ENCODE measurements at places on chromosomes 7 and 10.

GRCh38 chr7:55558962-55559920, 13.1 kb downstream of the VOPP1 start:
- no peak for DNase-seq

GRCh38 chr10:73902351-73902750, 8.6 kb upstream of the PLAU start:
- no peak for DNase-seq

DNA sequence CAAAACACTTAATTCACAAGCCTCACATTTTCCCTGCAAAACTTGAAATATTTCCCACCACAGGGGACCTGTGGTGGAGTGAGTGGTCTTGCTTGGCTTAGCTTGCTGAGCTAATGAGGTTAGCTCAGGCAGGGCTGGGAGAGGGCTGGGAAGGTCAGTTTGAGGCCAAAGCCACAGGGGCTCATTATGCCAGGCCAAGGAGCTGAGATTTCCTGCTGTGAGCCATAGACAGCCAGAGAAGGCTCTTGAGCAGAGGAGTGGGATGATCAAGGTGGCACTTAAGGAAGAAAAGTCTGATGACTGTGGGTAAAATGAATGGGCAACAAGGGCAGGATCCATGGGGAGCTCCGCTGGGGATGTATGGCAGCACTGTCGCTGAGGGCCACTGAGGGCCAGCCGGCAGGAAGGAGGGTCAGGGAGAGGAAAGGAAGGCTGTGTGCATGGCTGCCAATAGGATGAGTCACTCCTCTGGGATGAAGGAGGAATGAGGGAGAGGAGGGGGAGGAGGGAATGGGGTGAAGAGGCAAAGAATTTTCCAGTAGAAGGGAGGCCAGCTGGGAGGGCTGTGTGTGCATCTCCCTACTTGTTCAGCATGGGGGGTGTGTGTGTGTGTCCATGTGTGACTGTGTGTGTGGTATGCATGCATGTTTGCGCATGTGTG, 18.7 kb upstream of the ZNF488 start:
- peak; percentile 69 for DNase-seq

GRCh38 chr10:77671594-77672252, 34.1 kb upstream of the KCNMA1 start:
- DNase-seq, result no peak

DNA sequence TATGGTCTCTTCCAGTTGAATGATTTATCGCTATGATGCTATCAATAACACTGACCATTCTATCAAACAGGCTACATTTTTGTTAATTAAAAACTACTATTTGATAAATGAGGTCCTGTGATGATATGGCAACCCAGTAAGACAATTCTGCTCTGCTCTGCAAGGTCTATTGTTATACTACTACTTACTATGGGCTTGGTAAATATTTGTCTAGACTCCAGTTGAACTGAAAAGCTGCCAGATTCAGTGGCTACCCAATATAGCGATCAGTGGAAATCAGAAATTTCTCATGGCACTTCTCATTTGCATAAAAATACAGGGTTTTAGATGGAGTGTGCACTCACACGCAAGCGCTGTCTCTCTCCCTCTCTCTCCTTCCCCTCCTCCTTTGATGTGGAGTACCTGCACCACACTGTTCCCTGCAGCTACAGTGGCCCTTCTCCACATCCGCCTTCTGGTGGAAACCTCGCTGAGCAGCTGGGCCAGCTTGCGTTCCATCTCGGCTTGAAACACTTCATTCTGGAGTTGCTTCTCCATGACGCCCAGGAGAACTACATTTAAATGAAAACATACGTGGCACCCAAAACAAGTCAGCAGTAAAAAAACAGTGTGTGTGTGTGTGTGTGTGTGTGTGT, 77.9 kb downstream of the KIAA1549 start:
- DNase-seq, result no peak

DNA sequence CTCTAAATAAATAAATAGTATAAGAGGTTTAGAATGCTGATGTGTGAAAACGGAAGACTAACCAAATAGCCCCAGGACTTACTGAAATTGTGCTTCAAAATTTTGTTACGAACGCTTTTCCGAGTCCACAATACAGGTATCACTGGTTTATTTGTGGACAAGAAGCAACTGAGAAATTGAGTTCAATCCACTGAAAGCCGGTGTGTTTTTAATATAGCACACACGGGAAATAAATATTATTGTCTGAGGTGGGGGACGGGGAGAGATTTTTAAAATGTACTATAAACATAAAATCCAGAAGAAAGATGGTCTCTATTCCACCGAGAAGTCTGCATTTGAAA, 598 bp downstream of the SLC16A12 start:
- DNase-seq, result no peak

DNA sequence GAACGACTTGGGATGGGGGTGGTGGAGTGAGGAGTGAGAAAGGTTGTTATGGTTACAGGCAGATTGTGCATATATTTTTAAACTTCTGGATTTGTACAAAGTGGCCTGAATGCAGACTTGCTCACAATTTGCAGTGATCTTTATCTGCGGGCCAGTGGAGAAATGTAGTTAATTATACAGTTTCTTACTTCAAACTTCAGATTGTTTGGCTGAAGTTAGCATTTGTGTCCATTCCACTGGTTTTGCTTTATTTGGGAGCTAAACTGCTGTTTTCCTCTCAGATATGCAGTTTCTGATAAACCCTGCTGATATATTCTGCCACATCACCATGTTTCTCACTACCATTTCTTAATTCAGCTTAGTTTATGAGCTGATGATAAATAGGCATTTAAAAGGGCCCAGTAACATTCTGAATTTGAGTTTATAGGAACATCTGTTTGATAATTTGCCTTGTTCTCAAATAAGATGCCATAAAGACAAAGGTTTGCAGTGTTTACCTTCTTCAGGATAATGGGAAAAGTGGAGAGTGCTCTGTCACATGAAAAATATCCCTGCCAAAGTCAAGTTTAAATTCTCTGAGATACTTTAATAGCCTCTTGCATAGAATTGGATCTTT, 170.1 kb downstream of the ST7 start:
- no peak for DNase-seq

GRCh38 chr10:132271458-132272230, 36.1 kb downstream of the STK32C start:
- no peak for DNase-seq

DNA sequence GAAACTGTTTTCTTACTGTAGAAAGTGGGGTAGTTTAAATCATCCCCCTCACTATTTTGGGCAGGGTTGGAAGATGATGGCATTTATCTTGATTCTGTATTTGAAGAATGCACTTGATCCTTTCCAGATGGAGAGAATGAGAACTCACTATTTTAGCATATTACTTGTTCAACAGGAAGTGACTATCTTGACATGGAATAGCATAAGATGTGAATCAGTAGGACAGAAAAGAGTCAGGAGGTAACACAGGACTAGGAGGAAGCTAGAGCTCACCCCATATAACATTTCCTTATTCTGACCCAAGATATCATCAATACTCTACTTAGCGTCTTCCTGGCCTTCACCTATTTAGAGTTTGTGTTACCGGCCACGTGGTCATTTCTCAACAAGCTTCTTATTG, 400.2 kb downstream of the PHTF2 start:
- no peak for DNase-seq

DNA sequence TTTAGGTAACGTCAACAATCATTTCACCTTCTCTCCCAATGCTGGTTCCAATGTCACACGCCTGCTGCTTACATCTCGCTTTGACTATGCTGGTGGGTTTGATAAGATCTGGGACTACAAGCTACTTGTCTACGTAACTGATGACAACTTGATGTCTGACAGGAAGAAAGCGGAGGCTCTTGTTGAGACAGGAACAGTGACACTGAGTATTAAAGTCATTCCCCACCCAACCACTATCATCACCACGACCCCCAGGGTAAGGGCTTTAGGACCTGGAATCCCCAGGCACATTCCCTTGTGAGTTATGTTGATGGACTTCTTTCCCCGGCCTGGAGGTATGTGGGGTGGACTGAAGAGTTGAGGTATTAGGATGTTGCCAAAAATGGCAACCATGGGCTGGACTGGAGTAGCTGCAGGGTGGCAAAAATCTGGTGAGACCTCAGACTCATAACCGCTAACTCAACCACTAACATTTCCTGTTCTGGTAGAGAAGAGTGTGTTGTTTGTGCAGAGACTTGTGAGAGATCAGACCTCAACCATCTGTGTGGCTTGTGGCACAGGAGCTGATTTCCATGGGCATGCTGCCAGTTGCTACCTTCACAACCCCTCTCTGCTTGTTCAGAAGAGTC, 59.2 kb downstream of the CDHR3 start:
- no peak for DNase-seq

DNA sequence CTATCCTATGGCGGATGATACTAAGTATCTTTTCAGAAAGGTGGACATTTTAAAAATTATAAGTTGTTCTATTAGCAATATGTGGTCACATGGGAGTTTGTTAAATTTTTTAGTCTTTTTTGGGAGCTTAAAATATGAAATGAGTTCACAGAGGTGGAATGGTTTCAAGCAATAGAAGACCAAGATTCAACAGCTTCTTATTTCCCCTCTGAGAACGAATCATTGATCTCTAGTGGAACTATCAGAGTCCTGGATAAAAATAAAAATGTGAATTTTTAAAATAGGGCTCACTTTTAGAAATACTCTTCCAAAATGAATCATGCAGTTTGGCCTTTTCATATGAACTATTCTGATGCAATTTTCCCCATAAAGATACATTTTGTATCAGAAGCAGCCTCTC, 467.7 kb upstream of the KLF6 start:
- DNase-seq, result no peak

DNA sequence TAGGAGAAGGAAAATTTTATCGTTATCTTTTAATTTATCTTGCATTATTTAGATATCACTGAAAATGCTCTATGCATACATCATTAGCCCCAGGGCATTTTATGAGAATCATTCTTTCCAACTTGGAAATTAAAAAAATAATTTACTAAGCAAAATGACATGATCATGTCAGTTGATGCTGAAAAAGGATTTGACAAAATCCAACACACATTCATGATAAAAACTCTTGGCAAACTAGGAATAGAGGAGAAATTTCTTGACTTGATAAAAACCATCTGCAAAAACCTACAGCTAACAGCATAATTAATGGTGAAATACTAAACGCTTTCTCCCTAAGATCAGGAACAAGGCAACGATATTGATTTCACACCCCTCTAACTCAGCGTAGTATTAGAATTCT, 40.2 kb upstream of the RSU1 start:
- DNase-seq, result no peak

DNA sequence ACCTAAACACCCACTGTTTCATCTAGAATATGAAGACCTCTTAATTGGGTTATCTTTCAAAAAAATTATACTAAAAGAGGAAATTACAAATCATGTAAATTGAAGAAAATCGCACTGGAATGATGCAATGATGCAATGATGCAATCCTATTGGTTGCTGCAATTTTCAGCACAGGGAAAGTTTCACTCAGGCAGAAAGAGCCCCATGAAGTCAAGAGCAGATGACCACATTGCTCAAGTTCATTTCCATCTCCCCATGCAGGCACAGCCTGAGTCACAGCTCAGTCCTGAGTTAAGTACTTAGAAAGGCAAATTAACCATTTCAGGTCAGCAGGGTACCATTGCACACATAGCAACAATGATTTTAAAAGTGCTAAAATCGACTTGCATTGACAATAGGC, 180.3 kb upstream of the MYO3A start:
- peak; percentile 90 for DNase-seq

- no peak for DNase-seq
Measured at GRCh38 chr7:107007007-107007891, 37.3 kb upstream of the PRKAR2B start.

GRCh38 chr10:96890172-96890513, 58.0 kb downstream of the LCOR start:
- DNase-seq, result no peak
